Activated CD4-positive, alpha-beta T cell treated with anti-CD3 and anti-CD28 coated beads, Interleukin-2, Interleukin-4, amounts not matched to agents 100 ng/mL and 50 ng/mL, durations not matched to agents 16 hours and 8 hours (primary cell): ENCODE measurements at places on chromosomes 12 and 14.

DNA sequence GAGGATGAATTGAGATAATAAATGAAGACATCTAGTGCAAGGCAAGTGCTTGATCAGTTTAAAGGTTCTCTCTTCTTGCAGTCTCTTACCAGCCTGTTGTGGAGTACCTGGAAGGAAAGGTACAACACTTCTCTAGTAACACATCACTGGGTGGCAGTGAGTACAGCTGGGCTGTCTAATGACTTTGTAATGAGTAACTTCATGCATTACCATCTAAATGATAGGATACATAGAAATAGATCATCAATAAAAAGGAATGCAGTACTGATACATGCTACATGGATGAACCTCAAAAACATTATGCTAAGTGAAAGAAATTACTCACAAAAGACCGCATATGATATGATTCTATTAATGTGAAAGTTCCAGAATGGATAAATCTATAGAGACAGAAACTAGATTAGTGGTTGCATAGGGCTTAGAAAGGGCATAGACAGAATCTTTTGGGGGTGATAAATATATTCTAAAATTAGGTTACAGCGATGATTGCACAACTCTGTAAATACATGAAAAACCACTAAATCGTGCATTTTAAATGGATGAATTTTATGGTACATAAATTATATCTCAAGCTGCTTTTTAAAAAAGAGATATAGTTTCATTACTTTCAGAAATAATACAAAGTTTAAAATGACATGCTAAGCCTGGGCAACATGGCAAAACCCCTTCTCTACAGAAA is 224.4 kb downstream of the CHST11 start:
- no peak for DNase-seq

GRCh38 chr12:15580431-15580830 is 208.8 kb downstream of the EPS8 start:
- DNase-seq = no peak

DNA sequence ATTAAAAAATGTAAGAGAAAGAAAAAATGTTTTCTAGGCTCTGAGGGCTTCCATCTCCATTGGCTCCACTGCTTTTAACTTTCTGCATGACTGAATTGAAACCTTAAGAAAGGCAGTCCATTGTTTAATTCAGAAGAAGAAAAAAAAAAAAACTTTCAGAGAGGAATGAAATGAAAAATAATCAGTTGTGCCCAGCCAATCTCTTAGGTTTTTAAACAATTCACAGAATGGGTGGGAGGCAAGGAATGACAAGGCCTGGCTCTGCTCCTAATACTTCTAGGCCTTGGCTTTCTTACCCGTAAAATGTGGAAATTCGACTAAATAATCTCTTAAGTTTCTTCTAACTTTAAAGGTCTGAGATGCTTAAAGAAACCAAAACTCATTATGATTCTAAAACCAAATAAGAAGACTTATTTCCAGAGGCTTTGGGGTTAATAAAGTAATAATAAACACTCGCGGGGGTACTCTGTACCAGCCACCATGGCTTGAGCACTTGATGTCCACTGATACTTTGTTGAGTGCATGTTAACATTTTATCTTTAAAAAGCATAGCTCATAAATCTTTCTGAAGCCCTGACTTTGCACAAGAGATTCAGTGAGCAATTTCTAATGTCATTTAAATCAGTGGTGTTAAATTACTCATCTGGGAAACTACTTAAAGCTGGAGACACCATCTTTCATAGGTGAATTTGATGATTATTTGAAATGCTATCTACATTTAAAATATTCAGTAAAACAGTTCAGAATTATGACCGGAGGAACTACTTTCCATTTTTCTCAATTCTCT is 49.6 kb downstream of the STON2 start:
- DNase-seq = no peak

- no peak for DNase-seq
Observed at GRCh38 chr14:88470542-88471440, 84.0 kb downstream of the PTPN21 start.

DNA sequence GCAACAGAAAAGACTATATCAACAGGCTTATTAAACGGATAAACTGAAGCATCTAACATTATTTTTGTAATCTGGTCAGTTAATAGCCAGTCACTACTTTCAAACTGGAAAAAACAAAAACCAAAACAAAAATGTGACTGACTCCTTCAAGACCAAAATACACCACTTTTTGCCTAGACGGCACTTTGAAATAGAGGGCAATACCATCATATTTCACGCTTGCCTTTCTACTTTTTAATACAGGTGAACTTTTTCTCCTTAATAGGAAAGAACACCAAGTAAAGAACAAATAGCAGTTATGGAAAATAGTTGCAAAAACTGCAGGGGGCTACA is 550 bp upstream of the NUP107 start:
- DNase-seq = no peak

- peak; percentile 32 for DNase-seq
Observed at GRCh38 chr14:21525962-21526671, at the start of gene SALL2. TSS of gene SALL2 (minus strand) at chr14:21526346. CDS start at chr14:21526127, 219 bp downstream.

DNA sequence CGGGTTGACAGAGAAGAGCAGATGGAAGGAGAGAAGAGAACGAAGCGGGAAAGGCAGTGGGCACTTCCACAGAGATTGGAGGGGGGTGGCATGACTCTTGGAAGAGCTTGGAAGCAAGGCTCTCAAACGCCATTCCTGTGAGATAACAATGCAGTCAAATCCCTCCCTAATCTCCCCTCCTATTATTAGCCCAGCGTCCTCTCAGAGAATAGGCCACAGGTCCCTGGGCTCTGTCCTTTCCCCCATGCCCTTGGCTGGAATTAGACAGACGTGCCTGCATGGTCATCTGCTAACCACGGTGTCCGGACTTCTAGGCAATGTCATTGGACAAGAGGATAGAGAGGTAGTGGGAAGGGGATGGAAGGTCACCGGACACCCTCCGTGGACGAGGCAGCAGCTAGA is 8.0 kb upstream of the MYH7 start:
- no peak for DNase-seq

GRCh38 chr12:3551386-3551785 is 60.4 kb downstream of the PRMT8 start:
- DNase-seq = no peak

GRCh38 chr14:105193916-105194782 is 13.0 kb upstream of the NUDT14 start:
- DNase-seq = no peak

DNA sequence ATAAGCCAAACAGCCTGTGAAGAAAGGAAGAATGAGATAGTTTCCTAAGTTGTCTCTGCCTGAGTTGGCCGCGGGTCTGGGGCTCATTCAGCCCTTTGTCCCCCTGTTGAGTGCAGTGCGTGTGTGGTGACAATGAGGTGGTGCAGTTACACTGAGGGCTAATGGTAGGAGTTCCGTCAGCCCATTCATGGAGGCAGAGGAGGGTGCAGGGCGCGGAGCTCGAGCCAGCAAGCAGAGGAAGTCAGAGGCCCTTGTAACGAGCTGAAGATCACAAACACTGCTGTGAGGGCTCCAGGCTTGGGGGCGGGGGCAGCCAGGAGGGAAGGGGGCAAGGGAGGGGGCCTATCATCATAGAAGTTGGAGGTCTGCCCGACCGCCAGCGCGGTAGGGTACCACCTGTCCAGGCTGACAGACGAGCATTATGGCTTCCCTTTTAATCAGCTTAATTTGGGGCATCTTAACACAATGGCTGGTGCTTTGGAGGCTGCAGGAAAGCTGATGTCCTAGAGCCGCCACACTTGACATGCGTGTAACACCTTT is 20.5 kb downstream of the CCND2 start:
- no peak for DNase-seq

DNA sequence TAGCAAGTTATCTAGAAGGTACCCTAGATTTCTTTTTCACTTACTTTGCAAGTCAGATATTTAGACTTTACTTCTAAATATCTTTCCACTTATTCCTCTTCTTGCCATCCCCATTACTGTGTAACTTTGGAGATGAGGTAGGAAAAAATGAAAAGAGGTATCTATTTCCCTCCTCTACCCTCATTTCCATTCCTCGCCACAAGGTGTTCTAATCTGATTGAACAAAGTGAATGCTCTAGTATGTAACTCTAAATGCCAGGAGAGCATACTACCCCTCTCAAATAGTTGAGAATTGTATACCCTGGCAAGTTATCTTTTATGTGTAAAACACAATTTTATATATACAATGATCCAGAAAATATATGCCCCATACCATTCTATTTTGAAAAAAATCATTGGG is 1.7 kb upstream of the LDHB start:
- peak; percentile 11 for DNase-seq

GRCh38 chr12:1022032-1022970 is 31.3 kb downstream of the ERC1 start:
- DNase-seq = no peak

DNA sequence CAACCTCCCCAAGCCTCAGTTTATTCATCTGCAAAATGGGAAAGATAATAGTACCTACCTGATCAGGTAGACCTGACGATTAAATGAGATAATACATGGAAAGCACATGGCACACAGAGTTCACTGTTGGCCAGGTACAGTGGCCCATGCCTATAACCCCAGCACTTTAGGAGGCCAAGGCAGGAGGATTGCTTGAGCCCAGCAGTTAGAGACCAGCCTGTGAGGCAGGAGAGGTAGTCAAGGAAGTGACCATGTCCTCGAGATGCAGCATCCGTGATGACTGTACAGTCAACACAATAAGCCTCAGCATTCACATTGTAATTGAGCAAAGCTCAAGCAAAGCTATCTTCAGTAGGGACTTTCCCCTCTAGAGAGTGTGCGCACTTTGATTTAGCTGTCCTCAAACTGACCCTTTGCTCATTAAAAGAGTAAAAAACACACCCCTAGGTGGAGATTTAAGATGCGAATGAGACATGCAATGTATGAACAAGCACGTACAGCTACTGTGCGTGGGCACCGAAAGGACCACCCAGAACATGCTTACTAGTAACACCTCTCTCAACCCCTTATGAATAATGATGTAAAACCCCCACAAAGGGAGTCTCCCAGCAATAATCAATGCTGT is 9.9 kb downstream of the ISCU start:
- DNase-seq = peak; percentile 26

GRCh38 chr14:101972126-101972866 is 7.9 kb downstream of the DYNC1H1 start:
- no peak for DNase-seq

DNA sequence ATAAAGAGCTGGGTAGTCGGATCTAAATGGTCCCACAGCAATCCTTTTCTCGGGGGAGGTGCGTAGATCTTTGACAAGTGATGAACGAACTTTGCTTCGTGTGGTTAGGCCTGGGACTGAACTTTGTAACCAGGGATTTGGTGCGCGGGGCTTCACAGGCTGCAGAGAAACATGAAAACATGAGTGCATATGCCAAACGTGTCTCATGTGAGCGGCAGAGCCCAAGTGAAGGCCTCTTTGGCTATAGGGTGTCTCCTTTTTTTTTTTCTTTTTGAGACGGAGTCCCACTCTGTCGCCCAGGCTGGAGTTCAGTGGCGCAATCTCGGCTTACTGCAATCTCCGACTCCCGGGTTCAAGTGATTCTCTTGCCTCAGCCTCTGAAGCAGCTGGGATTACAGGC is 12.0 kb upstream of the RIOX1 start:
- no peak for DNase-seq

DNA sequence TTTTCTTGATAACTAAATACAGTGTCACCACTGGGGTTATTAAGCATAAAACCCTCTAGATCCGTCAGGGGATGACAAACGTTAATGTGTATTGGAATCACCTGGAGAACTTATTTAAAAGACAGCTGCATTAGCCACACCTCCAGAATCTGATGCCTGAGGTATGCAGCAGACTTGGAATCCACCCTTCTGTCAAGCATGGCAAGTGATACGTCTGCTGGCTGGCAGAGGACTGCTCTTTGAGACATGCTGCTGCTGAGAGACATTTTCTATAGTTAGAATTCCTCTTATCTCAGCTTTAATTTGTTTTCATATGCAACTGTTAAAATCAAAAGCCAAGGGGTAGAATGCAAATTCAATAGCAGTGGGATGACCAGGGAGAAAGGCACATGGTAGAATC is 496.3 kb downstream of the NELL2 start:
- no peak for DNase-seq

DNA sequence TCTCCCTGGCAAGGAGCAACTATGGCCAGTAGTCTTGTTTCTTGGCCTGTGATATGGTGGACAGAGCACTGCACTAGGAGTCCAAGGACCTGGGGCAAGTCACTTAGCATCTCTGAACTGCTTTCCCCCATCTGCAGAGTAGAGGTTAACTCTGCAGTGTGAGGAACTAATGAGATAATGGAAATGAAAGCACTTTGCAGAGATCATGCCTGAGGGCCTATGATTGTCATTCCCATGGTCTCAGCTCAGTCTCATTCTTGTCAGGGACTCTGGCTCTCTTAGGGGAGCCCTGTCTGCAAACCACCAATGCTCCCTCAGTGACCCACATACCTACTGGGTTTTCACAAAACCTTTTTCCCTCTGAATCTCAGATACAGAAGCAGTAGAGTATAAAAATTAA is 6.5 kb upstream of the PNMA1 start:
- no peak for DNase-seq

DNA sequence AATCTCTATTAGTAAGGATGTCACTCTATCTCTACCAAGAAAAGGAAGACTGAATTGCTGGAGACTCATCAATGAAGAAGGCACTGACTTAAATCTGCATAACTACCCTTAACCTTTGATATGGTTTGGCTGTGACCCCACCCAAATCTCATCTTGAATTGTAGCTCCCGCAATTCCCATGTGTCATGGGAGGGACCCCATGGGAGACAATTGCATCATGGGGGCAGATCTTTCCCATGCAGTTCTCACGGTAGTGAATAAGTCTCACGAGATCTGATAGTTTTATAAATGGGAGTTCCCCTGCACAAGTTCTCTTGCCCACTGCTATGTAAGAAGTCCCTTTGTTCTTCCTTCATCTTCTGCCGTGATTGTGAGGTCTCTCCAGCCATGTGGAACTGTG is 73.4 kb upstream of the PPM1H start:
- DNase-seq = no peak

- DNase-seq = no peak
Observed at GRCh38 chr12:88684170-88684569, 103.9 kb upstream of the KITLG start.

- no peak for DNase-seq
Observed at GRCh38 chr14:61638595-61639387, 56.5 kb upstream of the HIF1A start.

- DNase-seq = no peak
Observed at GRCh38 chr14:90295870-90296516, 35.7 kb downstream of the NRDE2 start.

GRCh38 chr12:805022-805632 is 52.7 kb downstream of the WNK1 start:
- DNase-seq = no peak
